ENCODE measurements at places on chromosomes 2 and 18.

- no peak for DNase-seq
These were observed 12.4 kb downstream of the UGGT1 start for GRCh38 chr2:128103407-128103806.

GRCh38 chr2:61439241-61440002, 31.5 kb downstream of the USP34 start:
- no peak for DNase-seq

DNA sequence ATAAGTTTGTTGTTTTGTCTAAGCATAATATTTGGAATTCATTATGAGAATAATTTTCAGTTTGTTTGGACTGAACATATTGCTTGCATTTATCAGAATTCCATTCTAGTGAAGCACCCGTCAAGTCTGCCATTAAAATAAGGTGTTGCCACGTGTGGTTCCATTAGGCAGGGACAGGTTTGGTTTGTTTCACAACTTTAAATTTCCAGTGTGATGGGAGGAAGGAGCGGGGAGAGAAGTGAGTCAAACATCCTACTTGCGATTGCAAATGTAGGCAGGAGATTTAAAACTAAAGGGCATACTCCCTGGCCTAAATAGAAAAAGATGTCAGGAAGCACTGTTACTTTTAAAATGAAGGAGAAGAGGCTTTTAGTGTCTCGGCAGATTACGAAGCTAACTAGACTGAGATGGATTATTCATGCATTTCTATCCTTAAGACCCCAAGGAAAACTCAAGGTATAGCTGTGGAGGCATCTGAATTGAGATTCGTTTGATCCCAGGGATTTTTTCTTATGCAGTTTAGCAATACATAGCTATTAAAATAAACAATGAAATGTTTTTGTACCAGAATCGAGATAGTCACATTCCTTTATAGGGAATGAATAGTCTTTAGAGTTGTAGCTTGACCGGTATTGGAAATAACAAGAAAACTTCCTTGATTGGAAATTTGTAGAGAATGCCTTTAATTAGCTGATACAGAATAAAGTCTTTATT, 19.8 kb downstream of the GRHL1 start:
- DNase-seq, result no peak

GRCh38 chr2:20781656-20782265, 41.1 kb downstream of the LDAH start:
- no peak for DNase-seq

- DNase-seq, result no peak
These were observed 2.5 kb downstream of the DNMT3A start for GRCh38 chr2:25339211-25339674.

DNA sequence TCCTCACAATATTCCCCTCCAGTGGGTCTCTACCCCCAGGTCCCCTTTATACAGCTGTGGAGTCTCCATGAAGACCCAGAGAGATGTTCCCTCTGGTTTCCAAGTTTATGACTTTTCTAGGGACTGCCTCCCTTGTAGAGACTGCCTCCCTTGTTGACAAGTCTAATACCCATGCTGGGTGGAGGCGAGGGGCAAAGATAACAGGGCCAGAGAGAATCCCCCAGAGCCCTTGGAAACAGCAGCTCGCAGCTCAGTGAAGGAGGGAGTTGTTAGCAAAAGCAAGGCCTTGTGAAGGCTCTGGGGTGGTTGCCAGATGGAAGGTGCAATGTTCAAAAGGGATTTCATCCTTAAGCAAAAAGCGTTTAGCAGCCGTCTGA, 75.0 kb upstream of the GATA6 start:
- no peak for DNase-seq

- DNase-seq, result peak; percentile 61
These were observed 239.8 kb downstream of the METTL4 start for GRCh38 chr18:2331491-2331890.

DNA sequence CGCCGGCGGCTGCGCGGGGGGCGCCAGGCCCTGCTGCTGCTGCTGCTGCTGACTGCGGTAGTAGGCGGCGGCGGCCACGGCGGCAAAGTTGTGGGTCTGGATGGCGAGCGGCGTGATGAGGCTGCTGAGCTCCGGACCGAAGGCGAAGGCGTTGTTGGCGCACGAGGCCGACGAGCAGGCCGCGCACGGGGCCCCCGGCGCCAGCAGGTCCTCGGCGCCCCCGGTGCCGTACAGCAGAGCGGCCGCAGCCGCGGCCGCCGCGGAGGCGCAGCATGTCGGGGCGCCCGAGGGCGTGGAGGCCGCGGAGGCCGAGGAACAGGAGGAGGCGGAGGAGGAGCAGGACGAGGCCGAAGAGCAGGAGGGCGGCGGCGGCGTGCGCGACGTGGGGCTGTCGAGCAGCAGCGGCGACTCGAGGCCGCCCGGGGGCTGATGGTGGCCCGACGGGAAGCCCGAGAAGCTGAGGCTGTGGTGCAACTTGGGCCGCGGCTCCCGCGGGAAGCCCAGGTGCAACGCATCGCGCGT, 1.8 kb downstream of the ZFP36L2 start:
- DNase-seq, result no peak

DNA sequence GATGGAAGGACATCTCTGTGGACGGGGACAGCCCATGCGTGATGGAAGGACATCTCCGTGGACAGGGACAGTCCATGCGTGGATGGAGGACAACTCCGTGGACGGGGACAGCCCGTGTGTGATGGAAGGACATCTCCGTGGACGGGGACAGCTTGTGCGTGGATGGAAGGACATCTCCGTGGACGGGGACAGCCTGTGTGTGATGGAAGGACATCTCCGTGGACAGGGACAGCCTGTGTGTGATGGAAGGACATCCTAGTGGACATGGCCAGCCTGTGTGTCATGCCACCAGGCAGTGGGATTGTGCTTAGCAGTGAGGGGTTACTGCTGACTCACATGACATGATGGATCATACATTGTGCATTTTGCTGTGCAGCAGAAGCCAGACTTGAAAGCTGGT, 30.0 kb upstream of the NFATC1 start:
- DNase-seq, result no peak

GRCh38 chr18:69567813-69568488, 167.3 kb downstream of the DOK6 start:
- no peak for DNase-seq

GRCh38 chr2:3641841-3642421, 16.1 kb upstream of the ALLC start:
- no peak for DNase-seq

- DNase-seq, result peak; percentile 6
These were observed 20.0 kb upstream of the SGPP2 start for GRCh38 chr2:222404151-222404905.

- DNase-seq, result no peak
These were observed 508.2 kb upstream of the DSEL start for GRCh38 chr18:68024716-68025115.

- no peak for DNase-seq
These were observed 3.8 kb downstream of the ONECUT2 start for GRCh38 chr18:57438743-57439608.

DNA sequence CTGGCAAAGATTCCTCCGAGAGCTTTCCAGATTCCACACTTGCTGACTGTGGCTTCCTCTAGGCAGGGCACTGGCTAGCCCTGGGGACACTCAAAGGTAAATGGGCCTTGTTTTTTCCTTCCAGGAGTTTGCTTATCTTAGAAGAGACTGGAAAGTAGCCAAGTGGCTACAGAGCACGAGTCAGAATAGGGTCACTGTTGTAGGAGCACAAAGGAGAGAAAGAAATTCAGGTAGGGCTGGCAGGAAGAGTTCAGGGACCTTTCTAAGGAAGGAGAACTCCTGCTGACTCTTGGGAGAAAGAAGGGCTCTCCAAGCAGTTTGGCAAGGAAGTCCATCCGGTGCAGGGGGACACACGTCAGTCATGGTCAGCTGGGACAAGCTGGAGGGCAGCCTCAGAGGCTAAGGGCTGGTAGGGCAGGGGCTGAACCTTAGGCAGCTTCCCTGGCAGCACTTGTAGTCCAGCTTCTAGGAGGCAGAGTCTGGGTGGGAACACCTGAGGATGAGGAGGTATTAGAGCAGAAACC, 39.5 kb downstream of the NIFK start:
- DNase-seq, result no peak

- no peak for DNase-seq
These were observed 47.6 kb downstream of the HNRNPLL start for GRCh38 chr2:38554973-38555595.

GRCh38 chr2:133326652-133327397, 241.4 kb downstream of the NCKAP5 start:
- peak; percentile 62 for DNase-seq
